ENCODE measurements at places on chromosomes 5 and 9.

- no peak for DNase-seq
Observed at GRCh38 chr9:129773262-129774048, 20.6 kb upstream of the PTGES start.

DNA sequence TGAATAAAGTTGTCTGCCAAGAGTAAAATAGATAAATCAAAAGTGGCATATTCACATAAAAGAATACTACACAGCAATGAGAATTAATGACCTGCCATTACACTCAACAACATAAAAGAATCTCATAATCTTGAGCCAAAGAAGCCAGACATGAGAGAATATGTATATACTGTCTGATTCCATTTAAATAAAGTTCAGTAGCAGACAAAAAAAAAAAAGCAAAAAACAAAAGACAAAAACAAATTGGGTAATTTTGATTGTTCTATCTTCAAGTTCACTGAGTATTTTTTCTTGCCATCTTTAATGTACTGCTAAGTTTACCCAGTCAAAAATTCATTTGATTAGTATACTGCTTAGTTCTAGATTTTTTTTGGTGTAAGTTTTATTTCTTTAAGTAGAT lies 87.9 kb upstream of the TRPC7 start:
- no peak for DNase-seq

- DNase-seq, result no peak
Observed at GRCh38 chr5:115666023-115666422, 40.2 kb upstream of the TMED7 start.

DNA sequence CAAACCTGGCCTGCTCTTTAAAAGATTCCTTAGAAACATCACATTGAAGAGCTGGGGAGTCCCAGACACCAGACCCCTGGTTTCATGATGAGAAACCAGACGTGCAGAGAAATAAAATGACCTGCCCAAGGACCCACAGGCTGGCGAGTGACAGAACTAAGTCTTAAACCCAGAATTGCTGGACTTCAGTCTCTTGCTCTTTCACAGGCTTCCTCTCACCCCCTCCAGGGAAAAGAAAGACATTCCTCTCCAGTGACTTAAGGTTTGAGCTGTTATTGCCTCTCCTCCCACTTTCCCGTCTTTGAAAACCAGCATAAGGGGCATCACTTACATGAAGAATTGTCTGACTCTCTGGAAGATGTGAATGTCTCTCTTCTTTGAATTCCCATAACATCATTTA lies 535.2 kb downstream of the IRX1 start:
- DNase-seq, result no peak
